ENCODE measurements at places on chromosomes 7 and 10.

DNA sequence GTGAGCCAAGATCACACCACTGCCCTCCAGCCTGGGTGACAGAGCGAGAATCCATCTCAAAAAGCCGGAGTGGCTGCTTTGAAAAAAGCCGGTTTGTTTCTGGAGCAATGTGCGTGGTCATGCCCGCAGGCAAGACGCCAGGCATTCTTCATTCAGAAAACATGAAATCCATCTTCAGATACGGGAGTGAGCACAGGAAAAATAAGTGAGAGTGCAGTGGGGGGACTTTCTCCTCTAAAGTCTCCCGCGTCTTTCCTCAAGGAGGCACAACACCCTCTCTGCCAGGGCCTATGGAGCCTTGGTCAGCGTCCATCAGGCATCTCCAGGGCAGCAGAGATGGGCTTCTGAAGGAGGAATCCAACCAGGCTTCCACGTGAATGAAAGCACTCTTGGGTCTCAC is 62.3 kb upstream of the DGKI start:
- no peak for DNase-seq

- DNase-seq = no peak
These were observed 3.8 kb upstream of the TRIM56 start for GRCh38 chr7:101081432-101081831.

DNA sequence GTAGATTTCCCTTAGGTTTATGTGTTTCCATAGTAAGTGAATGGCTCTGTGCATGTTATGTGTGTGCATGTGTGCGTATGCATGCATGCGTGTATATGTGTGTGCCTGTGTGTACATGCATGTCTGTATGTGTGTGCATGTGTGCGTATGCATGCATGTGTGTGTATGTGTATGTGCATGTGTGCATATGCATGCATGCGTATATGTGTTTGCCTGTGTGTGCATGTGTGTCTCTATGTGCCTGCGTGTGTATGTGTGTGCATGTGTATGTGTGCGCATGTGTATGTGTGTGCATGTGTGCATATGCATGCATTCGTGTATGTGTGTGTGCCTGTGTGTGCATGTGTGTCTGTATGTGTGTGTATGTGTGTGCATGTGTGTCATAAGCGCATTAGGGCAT is 98.8 kb upstream of the AGBL3 start:
- no peak for DNase-seq

DNA sequence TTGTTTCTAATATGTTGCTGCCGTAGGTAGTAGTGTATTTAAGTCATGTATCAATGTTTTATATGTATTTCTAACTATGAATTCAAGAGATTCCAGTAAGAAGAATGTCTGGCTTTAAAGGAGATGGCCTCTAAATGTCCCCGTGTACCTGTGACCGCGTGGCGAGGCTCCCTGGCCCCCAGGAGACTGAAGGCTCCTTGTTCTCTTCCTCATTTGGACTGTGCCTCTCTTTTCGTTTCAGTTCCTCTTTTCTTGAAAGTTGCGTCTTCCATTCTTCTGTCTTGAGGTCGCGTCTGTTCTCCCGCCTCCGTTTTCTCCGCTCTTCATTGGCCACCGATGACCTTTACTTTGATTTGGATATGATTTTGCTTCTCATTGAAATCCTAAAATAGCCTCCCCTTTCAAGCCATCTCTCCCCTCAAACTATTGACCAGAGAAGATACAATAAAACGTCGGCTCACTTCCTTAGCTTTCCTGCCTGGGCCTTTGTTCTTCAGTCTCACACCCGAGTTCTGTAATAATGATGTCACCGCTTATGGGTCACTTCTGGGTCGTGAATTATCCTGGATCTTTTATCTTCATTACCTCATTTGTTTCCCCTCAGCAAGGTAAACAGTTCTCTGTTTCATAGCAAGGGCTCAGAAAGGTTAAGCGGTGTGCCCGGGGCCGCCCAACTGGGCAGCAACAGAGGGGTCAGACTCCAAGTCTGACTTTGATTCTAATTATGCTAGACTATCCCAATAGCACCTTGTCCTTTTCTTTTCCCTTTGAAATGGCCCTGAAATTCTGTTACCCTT is 28.7 kb downstream of the WIPI2 start:
- DNase-seq = no peak

GRCh38 chr7:15508258-15508657 is 53.6 kb downstream of the AGMO start:
- DNase-seq = no peak

DNA sequence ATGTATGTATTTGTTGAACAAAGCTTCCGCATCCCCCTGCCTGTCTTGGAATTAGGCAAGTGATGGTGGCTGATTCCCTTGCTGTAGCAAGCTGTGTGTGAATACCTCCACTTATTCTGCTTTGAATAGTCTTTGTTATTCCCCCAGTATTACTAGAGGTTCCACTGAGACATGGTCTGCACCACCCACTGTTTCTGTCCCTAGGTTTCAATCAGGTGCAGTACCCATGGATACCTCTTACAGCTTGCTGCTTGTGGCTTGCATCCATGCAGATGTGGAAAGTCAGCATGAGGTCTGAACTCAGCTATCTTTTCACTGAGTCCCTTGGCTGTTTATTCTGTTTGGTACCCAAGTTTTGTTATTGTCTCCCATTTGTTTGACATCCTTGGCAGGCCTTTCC is 447.4 kb downstream of the GRM8 start:
- no peak for DNase-seq

DNA sequence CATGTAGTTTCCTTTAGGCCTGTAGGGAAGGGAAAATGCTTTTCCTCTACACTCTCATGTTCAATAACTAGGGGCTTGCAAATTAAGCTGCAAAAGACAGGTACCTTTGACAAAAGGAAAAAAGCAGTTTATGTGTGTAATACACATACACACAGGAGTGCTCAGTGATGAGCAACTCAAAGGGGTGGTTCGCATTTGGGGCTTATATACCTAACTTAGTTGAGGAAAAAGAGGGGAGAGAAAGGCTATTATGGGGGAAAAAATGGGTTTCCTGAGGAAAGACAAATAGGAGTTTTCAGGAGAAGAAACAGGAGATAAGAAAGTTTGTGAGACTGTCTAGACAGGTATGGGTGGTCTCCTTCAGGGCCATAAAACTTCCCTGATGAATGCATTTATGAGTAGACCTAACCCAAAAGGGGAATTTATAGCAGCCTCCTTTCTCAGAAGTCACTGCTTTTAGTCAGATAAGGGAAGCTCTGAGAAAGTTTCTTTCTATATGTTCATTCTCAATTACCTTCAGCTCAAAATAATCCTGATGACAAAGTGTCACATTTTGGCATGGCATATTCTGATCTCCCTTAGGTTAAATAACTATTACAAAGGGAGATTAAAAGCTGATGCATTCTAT is 55.2 kb upstream of the EZH2 start:
- DNase-seq = no peak

GRCh38 chr10:96984541-96985131 is 152.5 kb downstream of the LCOR start:
- DNase-seq = no peak

GRCh38 chr10:113384181-113384580 is 168.7 kb upstream of the HABP2 start:
- DNase-seq = no peak

DNA sequence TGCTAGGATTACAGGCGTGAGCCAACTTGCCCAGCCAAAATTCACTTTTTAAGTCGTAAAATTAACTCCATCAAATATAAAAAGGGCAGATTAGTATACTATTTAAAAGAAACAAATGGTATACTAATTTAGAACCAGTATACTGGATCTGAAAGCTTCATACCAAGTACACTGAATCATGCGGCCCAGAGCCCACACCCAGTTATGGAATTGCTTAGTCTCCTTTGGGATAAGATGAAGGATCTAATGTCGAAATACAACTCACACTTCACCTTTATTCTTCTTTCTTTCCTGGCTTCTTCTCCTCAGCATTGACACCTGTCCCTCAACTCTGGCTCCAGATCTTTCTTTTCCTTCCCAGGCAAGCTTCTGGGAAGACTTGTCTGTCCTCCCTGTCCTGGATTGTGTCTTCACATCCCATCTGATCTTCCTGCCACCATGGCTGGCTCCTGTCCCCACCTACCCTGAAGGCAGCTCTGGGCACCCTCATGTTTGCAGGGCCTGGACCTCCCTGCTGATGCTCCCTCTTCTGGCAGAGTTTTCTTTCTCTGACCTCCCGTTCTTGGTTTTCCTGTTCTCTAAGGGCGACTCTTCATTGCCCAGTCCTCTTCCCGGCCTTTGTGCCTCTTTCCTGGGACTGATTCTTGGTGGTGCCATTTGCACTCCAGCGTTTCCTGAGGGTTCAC is 57.8 kb upstream of the CTBP2 start:
- no peak for DNase-seq

DNA sequence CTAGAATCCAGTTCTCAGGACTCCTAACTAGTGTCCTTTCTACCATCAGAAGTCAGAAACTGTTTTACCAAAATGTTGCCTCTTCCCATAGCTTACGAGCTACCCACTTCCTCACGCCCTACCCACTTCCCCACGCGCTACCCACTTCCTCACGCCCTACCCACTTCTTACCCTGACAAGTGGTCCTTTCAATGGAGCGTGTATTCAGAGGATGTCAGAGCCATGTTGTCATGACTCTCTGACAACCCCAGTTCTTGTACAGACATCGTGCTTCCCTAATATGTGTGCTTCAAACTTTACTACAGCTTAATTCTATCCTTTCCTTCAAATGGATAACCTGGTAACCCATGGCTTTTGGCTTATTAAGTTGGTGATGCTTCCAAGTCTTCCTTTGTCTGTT is 84.8 kb upstream of the PHF14 start:
- no peak for DNase-seq

GRCh38 chr10:930625-931325 is 730 bp downstream of the LARP4B start:
- peak; percentile 4 for DNase-seq

DNA sequence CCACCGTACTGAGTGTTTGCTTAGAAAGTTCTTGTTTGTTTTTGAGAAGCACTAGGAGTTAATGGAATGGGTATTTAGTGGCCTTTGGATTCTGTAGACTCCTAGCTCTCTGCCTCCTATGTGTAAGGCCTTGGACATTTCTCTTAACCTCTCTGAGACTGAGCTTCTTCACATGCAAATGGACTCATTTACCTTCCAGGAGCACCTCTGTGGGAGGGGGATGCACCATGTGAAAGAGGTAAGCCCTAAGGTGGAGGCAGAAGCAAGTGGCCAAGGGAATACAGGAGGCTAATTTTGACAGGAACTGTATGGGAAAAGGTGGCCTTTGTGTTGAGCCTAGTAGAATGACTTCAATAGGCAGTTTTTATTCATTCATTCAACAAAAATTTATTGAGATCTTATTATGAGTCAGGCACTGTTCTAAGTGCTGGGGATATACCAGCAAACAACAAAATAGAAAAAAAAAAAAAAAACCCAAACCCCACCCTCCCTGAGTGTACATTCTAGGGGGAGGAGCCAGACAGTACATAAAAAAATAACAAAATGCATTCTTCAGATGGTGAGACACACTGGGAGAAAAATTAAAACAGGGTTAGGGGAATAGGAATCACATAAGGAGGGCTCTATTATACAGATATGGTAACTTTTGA is 9.2 kb upstream of the EPHA1 start:
- no peak for DNase-seq

- DNase-seq = no peak
These were observed 82.4 kb downstream of the SRPK2 start for GRCh38 chr7:105306298-105306748.

GRCh38 chr7:832968-833424 is 720 bp downstream of the SUN1 start:
- no peak for DNase-seq

DNA sequence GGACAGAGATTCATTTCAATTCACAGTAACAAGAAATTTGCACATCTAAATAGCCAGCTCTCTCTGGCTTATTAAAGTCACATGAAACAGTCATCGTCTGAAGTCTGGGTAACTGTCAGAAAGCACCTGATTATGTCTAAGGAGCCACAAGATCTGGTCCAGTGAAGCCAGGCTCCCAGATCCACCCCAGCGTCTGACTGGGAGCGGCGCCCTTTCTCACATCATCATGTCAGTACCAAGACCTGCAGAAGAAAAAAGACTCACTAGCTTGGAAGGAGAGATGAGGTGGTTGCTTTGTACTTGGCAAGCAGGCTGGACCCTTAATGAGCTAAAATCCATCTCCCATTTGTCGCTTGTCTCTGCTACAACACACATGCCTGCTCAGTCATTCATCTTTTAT is 58.4 kb downstream of the VOPP1 start:
- no peak for DNase-seq

DNA sequence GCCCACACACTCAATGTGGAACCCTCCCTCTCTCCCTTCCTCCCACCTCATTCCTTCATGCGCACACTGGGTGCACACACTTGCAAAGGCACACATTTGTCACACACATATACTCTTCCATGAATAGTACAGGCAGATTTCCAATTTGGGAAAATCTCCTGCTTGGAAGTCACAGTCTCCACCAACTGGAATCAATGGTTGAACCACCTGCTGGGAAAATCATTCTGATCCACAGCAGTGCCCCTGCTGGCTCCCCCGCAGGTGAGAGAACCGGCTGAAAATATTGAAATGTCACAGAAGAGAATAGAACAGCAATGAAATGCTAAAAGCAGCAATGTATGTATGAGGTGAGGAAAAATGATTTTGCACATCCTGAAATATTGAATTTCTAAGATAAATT is 232.7 kb downstream of the ADAM12 start:
- no peak for DNase-seq

DNA sequence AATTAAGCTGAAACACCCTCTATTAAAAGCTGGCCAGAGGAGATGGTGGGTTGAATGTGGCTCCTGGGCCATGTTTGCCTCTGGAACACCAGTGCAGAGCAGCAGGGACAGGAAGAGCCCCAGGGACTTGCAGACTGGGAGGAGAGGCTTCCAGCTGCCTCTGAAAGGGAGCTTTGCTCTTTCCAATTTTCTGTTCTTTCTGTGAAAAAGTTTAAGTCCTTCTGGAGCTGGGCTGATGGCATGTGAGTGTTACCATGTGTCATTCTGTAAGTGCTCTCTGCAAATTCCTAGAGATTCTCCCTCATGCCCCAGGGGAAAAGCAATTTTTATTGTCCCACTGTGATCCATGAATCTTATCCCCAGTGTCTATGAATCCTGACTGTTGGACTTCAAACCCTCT is 112.8 kb upstream of the LANCL2 start:
- no peak for DNase-seq

GRCh38 chr7:17985473-17986239 is 42.0 kb downstream of the PRPS1L1 start:
- no peak for DNase-seq

GRCh38 chr7:33276325-33276724 is 147.0 kb downstream of the BBS9 start:
- no peak for DNase-seq
